ENCODE measurements at places on chromosomes 7 and 10. TPM values are rescaled to one million over a fixed set of nuclear protein-coding genes. Genes with fewer than 3 reads are reported as not detected.

Gene RRP12
- total RNA-seq: 32.5 TPM

Gene ANXA8
- total RNA-seq: 221 TPM

Gene COBL
- total RNA-seq: 3.0 TPM

Gene DENND10
- total RNA-seq: 43.0 TPM

Gene PARD3
- 29.0 TPM for total RNA-seq

Gene ITGB8
- 20.8 TPM for total RNA-seq

Gene PTF1A
- not detected for total RNA-seq

Gene CACNB2
- not detected for total RNA-seq

Gene ANLN
- total RNA-seq: 90.5 TPM

Gene MRLN
- not detected for total RNA-seq

Gene SLC18A3
- not detected for total RNA-seq

Gene PDZD7
- total RNA-seq: 1.2 TPM

Gene GATA3
- total RNA-seq: 0.09 TPM

Gene VSIR
- 13.6 TPM for total RNA-seq

Gene MOGAT3
- not detected for total RNA-seq

Gene FAM241B
- total RNA-seq: 3.6 TPM

Gene CCDC7
- 3.7 TPM for total RNA-seq

Gene ZNF365
- 0.42 TPM for total RNA-seq

Gene TACC2
- total RNA-seq: 40.1 TPM
